ENCODE measurements at places on chromosomes 16 and 17. TPM values are rescaled to one million over a fixed set of nuclear protein-coding genes. Genes with fewer than 3 reads are reported as not detected.
A peak's percentile ranks its signal among the peaks of the same experiment; 100 is the strongest.

- DNase-seq = peak; percentile 64
- H3K27me3 ChIP-seq = no peaks in the 10 kb centered on the region
- peak overlapping the region; percentile 98 for H3K27ac ChIP-seq
- H3K4me3 ChIP-seq = no peak overlapping the region
Observed at GRCh38 chr16:85354686-85355514, 242.6 kb upstream of the CIBAR2 start.

DNA sequence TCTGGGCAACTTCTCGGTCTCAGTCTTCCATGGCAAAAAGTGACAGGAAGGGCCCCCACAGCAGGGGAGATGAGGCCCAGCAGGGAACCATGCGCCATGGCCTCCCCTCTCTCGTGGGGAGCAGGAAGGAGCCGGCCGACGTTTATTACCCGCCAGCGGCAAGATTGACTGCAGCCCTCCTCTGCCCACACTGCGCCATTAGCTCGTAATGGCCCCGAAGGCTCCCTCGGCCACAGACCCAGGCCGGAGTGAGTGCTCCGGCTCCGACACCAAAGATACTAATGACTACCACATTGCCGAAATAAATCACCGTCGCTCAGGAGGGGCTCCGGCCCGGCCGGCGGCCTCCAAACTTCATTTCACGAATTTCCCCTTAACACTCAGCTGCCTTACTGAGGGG lies 226.9 kb downstream of the C16orf78 start:
- no peak for DNase-seq
- no peak overlapping the region for H3K4me3 ChIP-seq
- H3K27ac ChIP-seq = no peak overlapping the region
- H3K36me3 ChIP-seq = no peaks in the 10 kb centered on the region

GRCh38 chr17:67128700-67129099 lies 84.3 kb downstream of the CACNG1 start:
- no peaks in the 10 kb centered on the region for H3K27me3 ChIP-seq
- DNase-seq = no peak
- H3K27ac ChIP-seq = no peak overlapping the region
- no peaks in the 10 kb centered on the region for H3K36me3 ChIP-seq
- no peak overlapping the region for H3K4me3 ChIP-seq

DNA sequence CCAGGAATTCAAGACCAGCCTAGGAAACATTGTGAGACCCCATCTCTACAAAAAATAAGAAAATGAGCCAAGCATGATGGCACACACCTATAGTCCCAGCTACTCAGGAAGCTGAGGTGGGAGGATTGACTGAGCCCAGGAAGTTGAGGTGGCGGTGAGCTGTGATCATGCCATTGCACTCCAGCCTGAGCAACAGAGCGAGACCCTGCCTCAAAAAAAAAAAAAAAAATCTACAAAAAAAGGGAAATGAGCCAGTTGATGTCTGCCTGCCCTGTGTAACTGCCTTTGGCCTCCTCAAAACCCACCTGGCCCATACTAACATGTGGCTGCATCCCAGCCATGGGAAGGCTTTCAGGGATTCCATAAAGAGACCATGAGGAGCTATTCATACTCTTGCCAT lies 4.5 kb downstream of the RANBP10 start:
- no peaks in the 10 kb centered on the region for H3K27me3 ChIP-seq
- no peaks in the 10 kb centered on the region for H3K36me3 ChIP-seq
- no peak overlapping the region for H3K4me3 ChIP-seq
- DNase-seq = no peak
- no peak overlapping the region for H3K27ac ChIP-seq

GRCh38 chr16:12617401-12617819 lies 186.3 kb downstream of the CPPED1 start:
- H3K4me1 ChIP-seq = peaks cover 8% of the 10 kb centered on the region
- no peak overlapping the region for H3K27ac ChIP-seq
- DNase-seq = no peak
- no peaks in the 10 kb centered on the region for H3K36me3 ChIP-seq
- no peaks in the 10 kb centered on the region for H3K27me3 ChIP-seq

GRCh38 chr17:57551321-57552079 lies 193.6 kb downstream of the CCDC182 start:
- no peak overlapping the region for H3K27ac ChIP-seq
- no peaks in the 10 kb centered on the region for H3K36me3 ChIP-seq
- peaks cover 44% of the 10 kb centered on the region for H3K4me1 ChIP-seq
- DNase-seq = no peak

GRCh38 chr17:80471922-80472321 lies 4.5 kb downstream of the NPTX1 start:
- H3K36me3 ChIP-seq = no peaks in the 10 kb centered on the region
- DNase-seq = no peak
- H3K4me1 ChIP-seq = peaks cover 16% of the 10 kb centered on the region
- no peak overlapping the region for H3K27ac ChIP-seq
- peaks cover 96% of the 10 kb centered on the region for H3K27me3 ChIP-seq
- H3K4me3 ChIP-seq = no peak overlapping the region

DNA sequence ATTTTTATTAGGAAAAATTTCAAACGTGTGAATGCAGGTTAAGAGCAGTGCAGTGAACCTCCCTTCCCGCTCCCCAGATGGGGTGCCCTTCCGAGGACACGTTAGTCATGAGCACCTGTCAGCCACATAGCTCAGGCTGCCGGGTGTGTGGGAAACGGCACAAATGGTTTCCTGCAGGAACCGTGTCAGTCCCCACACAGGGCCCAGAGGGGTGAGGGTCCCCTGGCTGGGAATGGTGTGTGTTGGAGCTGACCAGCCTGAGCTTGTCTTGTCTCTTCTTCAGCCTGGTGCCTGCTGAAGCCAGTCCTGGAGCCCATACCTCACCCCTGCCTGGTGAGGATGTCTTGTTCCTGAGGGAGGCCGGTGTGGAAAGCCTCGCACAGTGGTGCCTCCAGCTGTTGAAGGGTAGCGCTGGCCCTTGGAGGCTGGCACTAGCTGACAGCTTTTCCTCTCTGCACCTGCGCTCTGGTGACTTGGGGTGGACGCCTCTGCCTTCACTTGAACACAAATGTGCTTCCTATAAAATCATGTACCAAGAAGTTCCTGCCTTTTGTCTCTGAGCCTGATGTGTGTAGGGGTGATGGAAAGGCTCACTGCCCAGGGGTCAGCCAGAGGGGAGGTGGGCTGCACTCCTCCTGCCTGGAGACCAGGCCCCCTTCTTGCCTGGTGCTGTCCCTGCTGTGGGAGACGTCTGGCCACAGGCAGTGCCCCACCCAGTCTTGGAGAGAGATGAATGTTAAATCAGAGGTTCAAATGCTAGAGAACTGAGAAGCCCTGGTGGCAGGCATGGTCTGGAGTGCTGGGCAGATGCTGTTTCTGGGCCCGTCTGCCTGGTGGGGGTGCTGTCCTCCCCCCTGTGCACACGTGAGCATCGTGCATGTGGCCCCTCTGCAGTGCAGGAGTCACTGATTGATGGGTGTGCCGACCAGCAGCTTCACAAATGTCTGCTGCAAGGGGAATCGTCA lies 102.6 kb upstream of the ZNF750 start:
- H3K4me1 ChIP-seq = no peaks in the 10 kb centered on the region
- H3K4me3 ChIP-seq = no peak overlapping the region
- no peaks in the 10 kb centered on the region for H3K36me3 ChIP-seq
- H3K27me3 ChIP-seq = no peaks in the 10 kb centered on the region

- no peaks in the 10 kb centered on the region for H3K27me3 ChIP-seq
- no peaks in the 10 kb centered on the region for H3K4me1 ChIP-seq
- H3K36me3 ChIP-seq = no peaks in the 10 kb centered on the region
- no peak overlapping the region for H3K27ac ChIP-seq
- DNase-seq = no peak
Observed at GRCh38 chr16:76766538-76766937, 424.5 kb upstream of the MON1B start.

DNA sequence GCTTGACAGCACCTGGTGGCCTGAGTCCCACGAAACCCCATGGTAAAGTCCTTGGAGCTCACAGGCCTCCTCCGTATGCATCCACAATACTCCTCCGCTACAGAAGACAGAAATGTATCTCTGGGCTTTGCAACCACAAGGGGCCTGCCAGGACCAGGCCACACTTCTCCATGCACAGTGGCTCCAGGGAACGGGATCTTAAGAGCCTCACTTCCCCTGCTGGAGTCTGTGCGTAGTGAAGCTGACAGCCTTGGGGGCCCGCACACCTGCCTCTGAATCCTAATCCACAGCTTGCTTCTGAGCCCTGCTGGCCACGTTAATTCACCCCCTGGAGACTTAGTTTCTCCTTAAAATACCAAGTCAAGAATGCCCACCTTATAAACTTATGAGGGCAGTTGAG lies 125.7 kb downstream of the COPRS start:
- DNase-seq = no peak
- H3K27ac ChIP-seq = no peak overlapping the region
- H3K4me3 ChIP-seq = no peak overlapping the region
- no peaks in the 10 kb centered on the region for H3K36me3 ChIP-seq
- H3K27me3 ChIP-seq = no peaks in the 10 kb centered on the region

GRCh38 chr16:30054451-30054850 lies 11.1 kb upstream of the ALDOA start:
- no peak overlapping the region for H3K27ac ChIP-seq
- peaks cover 6% of the 10 kb centered on the region for H3K4me1 ChIP-seq
- H3K36me3 ChIP-seq = no peaks in the 10 kb centered on the region
- H3K4me3 ChIP-seq = no peak overlapping the region

GRCh38 chr17:45813048-45813725 lies 29.1 kb downstream of the CRHR1 start:
- H3K36me3 ChIP-seq = no peaks in the 10 kb centered on the region
- no peak overlapping the region for H3K27ac ChIP-seq
- no peak overlapping the region for H3K4me3 ChIP-seq
- H3K27me3 ChIP-seq = peaks cover 3% of the 10 kb centered on the region
- no peaks in the 10 kb centered on the region for H3K4me1 ChIP-seq
- DNase-seq = no peak

DNA sequence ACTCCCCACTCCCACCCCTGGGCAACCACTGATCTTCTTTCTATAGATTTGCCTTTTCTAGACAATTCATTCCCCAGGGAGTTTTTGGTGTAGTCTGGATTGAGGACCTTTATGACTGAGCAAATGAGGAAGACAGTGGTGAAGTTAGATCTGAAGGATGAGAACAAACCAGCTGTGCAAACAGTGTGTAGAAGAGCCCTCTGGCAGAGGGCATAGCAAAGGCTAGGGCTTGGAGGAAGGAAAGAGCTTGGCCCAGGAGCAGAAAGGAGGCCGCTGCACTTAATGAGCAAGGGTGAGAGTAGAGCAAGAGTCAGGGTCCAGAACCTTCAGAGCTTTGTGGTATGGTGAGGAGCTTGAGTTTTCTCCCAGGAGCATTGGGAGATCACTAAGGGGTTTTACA lies 352.7 kb downstream of the CA10 start:
- no peaks in the 10 kb centered on the region for H3K36me3 ChIP-seq
- H3K4me1 ChIP-seq = peaks cover 18% of the 10 kb centered on the region
- H3K4me3 ChIP-seq = no peak overlapping the region
- no peak overlapping the region for H3K27ac ChIP-seq
- H3K27me3 ChIP-seq = peaks cover 7% of the 10 kb centered on the region

GRCh38 chr16:23862556-23862955 lies 26.8 kb downstream of the PRKCB start:
- no peak overlapping the region for H3K27ac ChIP-seq
- H3K4me1 ChIP-seq = no peaks in the 10 kb centered on the region
- peaks cover 33% of the 10 kb centered on the region for H3K27me3 ChIP-seq
- H3K4me3 ChIP-seq = no peak overlapping the region
- no peaks in the 10 kb centered on the region for H3K36me3 ChIP-seq

Gene TAT
- total RNA-seq = 3.9 TPM

Gene RABEP1
- 47.9 TPM for total RNA-seq

Gene CMTM2
- total RNA-seq = not detected

Gene FNDC8
- total RNA-seq = not detected

Gene PLLP
- 42.3 TPM for total RNA-seq

Gene KRTAP2-4
- total RNA-seq = not detected

Gene ATP6V0A1
- 71.4 TPM for total RNA-seq

Gene TEX19
- not detected for total RNA-seq

Gene KRT33A
- total RNA-seq = not detected
